Panc1 (cell line): ENCODE measurements at places on chromosomes 16 and 17. TPM values are rescaled to one million over a fixed set of nuclear protein-coding genes. Genes with fewer than 3 reads are reported as not detected.

MYH8 gene
- total RNA-seq: not detected

ARHGAP44 gene
- total RNA-seq: 0.80 TPM

NECAB2 gene
- 0.33 TPM for total RNA-seq

NLK gene
- total RNA-seq: 28.0 TPM

VMO1 gene
- 0.49 TPM for total RNA-seq

USP31 gene
- 27.2 TPM for total RNA-seq

OTOA gene
- total RNA-seq: not detected

EPX gene
- total RNA-seq: not detected

SBK1 gene
- total RNA-seq: 2.4 TPM

HNF1B gene
- total RNA-seq: not detected

TMIGD1 gene
- total RNA-seq: not detected
